Lower leg skin (tissue), 4 donors: ENCODE measurements at places on chromosomes 5 and 9. TPM values are rescaled to one million over a fixed set of nuclear protein-coding genes. Genes with fewer than 3 reads are reported as not detected.

DNA sequence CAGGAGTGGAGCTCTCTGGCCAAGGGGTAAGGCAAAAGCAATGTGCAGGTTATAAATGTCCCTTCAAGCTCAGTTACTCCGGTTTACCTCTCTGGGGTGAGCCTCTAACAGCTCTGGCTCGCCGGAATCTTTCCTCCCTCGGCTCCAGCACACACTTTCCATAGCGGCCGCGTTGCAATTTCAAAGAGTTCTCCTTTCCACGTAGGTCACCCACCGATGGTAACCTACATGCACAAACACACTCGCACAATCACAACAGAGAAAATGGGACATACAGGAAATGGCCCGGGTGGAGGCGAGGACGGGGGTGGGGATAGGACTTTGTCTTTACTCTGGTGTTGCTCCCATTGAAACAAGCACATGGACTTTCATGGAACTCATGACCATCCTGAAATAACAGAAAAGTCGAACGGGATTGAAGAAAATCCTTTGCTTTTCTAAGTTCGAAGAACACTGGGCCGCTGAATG is 1.2 kb downstream of the LHFPL2 start:
- no peak for DNase-seq

Gene LCN12
- total RNA-seq, result not detected

Gene NR5A1
- 0.15 TPM for total RNA-seq

- no peak for DNase-seq
These were observed 17.0 kb downstream of the FGFR4 start for GRCh38 chr5:177103523-177104253.

- DNase-seq, result no peak
These were observed 349.2 kb upstream of the RORB start for GRCh38 chr9:74147906-74148305.

DNA sequence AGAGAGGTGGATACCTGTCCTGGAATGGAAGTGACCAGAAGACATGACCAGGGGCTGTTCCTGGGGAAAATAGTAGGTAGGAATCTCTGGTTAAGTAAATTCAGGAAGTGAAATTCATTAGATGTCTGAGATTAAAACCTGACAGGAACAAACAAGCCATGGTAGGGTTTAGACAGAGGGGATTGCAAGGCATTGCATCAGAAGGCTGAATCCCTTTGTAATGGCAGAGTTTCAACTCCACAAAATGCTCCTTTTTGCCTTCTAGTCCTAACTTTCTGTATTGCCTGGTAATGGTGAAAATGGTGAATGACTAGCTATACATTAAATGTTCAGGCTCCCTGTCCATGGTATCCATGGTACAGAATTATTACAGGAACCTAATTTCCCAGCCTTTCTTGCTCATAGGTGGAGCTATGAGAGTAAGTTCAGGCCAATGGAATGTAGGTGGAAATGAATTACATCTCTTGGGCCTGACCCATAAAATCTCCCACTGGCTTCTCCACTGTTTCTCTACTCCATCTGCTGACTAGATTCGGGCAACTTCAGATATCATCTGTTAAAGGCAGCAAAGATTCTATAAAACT is 113.4 kb upstream of the CNTLN start:
- DNase-seq, result no peak

DNA sequence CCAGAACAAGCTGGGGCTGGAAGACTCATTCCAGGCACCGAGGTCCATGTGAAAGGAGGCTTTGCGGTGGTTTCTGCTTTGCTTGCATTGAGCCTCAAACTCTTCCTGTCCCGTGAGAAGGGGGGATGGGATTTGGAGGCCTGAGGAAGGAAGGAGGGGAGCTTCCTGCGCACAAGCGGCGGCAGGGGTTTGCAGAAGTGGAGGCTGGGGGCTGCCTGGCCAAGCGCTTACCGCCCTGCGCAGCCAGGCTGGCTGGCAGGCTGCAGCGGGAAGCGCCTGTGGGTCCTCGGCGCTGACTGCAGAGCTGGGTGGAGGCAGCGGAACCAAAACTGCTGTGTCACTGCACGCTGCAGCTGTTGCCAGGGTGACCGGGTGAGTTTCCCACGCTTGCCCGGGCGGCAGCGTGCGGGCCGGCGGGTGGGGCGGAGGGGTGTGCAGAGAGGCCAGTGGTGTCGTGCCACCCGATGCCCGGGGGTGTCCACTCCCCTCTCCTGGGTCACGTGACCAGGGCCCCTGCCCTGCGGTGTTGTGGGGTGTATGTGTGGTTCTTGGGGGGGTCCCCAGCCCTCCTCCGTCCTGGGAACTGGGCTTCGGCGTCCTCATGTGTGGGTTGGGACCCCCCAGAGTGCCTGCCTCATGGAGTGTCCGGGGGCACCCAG is 81.0 kb downstream of the RXRA start:
- DNase-seq, result peak; percentile 96

Gene ZNF367
- 0.93 TPM for total RNA-seq

Gene SLC12A7
- total RNA-seq, result 12.1 TPM

Gene SLC6A19
- not detected for total RNA-seq

DNA sequence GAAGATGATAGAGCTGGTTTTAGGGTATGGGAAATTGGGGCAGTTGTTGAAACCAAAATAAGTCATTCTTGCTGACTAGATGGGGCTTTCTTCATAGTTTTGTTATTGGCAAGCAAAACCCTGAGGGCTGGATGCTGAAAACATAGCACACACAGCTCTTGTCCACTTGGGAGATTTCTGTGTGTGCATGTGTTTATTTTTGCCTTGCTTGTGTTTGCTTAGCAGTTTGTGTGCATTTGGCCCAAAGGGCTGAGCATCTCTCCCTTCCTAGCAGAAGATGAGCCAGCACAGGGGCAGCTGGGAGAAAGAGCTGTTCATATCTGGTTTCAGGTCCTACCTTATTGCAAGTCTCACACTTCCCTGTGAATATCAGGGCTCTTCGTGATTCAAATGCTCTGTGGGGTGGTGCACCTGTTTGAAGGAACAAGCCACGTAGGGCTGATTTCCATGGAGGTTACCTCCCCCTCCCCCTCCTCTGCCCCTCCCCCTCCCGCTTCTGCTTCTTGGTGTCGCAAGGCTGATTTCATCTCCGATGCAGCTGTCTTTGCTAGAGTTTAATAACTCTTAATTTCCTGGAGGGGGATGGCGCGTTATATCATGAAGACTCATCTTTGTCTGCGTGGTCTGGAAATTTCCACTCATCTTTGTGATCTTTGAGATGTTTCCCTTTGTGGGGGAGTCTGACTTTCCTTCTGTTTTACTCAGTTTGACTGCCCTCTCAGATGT is 296.5 kb downstream of the ARHGAP26 start:
- no peak for DNase-seq

Gene TERT
- total RNA-seq, result not detected

- DNase-seq, result no peak
These were observed 29.5 kb upstream of the TGFBR1 start for GRCh38 chr9:99075246-99075912.
